Ecto neural progenitor cell (in vitro differentiated cells): ENCODE measurements at places on chromosomes 16 and 17.

DNA sequence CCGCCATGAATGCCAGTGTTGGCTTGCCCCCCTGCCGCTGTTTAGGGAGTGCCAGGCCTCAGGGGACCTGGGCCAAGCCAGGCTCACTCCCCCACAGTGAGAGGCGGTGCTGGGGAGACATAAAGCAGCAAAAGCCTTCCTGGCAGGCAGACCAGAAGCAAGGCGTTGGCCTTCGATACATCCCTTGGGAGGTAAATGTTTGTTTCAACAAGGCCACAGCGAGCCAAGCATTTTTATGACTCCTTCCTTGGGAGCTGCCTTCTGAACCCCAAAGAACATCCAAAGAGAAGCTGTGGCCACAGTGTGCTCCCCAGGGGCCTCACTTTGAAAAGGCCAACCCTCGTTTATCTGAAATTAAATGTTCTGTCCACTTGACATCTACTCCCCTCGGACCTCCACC is 119.7 kb upstream of the CIBAR2 start:
- no peak for DNase-seq

GRCh38 chr16:71894229-71894920 is 956 bp upstream of the IST1 start:
- DNase-seq = peak; percentile 71

DNA sequence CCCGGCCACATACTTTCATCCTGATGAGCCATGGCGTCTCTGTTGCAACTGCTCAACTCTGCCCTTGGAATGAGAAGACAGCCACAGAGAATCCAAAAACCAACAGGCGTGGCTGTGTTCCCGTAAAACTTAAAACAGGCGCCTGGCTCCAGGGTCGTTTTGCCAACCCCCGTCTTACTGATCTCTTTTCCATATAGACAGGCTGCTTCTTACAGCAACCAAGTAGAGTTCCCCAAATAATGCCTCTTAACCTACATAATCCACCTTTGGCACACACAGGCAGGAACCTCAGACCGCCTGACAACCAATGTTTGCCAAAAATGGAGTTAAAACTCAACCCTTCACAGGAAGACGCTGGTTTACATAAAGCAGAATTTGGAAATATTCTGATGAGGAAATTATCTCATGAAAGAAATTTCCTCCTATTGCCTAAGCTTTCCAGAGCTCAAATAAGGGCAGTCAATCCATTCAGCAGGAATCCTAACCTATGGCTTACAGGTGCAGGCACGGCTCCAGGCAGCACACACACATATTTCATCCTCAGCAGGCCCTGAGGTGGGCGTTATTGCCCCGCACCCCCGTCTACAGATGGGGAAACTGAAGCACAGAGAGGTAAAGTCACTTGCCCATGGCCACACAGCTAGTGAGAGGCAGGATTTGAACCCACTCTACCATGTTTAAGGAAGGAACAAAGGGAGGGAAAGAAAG is 35.8 kb downstream of the LITAF start:
- DNase-seq = no peak

GRCh38 chr17:31308372-31309334 is 5.2 kb downstream of the EVI2B start:
- no peak for DNase-seq

DNA sequence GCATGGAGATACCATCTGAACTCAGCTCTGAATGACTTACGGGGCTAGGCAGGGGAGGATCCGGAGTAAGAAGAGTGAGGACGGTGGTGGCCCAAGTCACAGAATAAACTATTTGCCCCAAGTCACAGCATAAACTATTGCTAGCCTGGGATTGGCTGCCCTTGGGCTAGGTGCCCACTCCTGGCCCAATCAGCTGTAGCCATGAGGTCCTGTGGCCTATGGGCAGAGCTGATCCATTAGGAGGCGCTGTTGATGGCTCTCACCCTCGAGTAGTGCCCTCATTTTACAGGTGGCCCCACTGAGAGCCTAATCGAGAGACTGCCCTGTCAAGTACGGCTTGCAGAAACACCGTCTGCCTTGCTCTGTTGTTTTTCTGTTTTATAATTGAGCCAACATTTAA is 62.3 kb upstream of the ZNF423 start:
- DNase-seq = no peak

DNA sequence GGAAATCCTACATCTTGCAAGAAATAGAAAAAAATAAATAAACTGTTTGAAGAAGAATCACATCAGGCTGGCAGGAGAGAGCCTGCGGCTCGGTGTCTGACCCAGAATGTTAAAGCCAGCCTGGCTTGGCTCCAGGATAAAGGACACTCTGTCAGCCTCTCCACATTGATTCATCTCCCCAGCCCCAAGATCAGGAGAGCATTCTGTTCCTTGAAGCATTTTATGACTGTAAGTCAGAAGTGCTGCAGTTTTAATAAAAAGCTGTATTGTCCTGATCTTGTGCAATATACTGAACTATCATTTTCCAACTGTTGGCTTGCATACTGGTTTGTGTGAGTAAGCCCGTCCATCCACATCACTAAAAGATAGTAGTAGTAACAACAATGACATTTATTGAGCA is 426.6 kb downstream of the HAPSTR1 start:
- DNase-seq = no peak

DNA sequence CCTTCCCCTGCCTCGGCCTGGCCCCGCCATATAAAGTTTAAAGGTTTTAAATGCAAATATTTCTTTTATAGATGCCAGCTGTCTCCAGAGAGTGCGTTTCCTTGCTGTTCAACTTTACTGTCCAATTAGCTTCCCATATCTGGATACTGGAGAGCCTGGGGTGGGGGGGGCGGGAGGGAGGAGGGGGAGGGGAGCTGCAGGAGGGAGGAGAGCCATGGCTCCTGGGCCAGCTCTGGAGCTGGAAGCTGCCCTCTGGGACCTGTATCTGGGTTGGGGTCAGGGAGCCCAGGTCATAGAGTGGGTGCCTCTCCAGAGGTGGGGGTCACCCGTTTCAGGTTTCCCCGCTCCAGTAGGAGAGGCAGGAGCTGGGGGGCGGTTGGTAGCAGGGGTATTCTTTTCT is 6.2 kb upstream of the GSE1 start:
- no peak for DNase-seq

DNA sequence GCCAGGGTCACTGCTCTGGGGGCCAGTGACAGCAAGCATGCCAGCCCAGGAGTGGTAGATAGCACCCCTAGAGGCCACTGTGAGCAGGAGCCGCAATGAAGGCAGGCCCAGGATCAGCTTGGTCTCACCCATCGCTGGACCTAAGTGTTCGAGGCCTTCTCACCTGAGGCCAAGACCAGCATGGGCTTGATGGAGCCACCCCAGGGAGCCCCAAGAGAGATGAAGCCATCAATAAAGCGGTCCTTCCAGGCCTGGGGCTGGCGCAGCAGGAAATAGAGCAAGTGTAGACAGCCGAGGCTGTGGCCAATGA is 1.8 kb downstream of the LCAT start:
- DNase-seq = peak; percentile 72

DNA sequence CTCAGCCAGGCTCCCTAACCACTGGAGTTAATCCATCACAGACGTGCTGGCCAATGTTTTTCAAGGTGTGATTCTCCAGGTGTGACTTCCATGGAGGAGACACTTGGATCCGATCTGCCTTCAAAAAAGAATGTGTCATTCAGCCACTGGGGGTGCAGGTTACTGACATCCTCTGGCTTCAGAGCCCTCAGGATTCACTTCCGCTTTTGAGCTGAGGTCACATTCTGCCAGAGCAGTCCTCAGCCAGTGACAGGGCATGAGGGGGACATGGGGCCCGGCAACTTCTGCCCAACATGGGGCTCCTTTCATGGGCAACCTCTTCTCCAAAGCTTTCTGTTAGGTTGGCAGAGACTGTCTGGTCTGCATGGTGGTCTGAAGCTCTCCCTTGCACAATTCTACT is 81.4 kb downstream of the GRIN2A start:
- DNase-seq = no peak

DNA sequence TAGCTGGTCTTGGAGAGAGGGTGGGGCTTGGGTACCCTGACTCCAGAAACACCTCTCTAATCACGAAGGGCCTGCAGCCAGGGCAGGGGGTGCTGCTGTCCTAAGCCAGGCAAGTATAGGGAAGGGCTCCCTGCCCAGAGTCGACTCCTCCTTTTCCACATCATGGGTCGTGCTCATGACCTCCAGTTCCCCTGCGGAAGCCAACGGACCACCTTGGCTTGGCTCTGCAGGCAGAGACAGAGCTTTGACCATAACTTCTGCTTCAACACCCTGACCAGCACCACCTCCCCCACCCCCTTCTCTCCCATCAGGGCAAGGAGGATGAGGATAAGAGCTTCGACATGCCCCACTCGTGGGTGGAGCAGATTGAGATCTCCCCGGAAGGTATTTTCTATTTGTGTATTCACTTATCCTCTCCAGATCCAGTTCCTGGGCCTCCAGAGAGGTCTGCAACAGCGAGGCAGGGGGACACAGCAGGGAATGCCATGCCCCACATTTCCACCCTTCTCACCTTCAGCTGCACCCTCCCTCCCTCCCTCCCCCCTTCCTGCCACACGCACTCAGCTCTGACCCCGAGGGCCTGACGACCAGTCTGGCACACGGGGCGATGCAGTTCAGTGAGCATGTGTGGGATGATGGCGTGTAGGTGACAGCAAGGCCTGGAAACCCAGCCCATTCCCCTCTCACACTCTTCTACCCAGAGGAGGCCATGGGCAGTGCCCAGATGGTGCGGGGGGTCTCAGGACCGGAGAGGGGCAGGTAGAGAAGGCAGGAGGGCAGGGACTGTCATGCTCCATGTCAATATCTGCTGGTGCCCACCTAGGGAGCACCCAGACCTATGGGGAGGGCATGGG is 14.0 kb upstream of the KATNB1 start:
- DNase-seq = no peak

DNA sequence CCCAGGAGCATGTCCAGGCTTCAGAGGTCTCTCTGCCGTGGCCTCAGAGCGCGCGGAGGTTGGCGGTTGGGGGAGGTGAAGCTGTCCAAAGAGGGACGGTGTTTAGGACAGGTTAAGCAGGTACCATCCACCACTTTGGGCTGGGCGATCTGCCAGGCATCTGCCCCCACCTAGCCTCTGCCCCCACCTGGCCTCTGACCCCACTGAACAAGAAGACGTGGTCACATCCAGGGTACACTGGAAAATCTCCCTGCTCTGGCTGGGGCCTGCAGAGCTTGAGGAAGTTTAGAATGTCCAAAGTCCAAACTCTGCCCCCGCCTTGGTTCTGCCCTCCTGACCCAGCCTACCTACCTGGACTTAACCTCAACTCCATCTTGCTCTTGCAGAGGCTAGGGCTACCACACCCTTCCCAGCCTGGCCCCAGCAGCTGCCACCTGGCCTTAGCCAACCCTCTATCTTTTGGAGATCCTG is 1.6 kb downstream of the ITGA3 start:
- no peak for DNase-seq

GRCh38 chr17:58996968-58997367 is 109.7 kb downstream of the TRIM37 start:
- DNase-seq = no peak

GRCh38 chr16:2942045-2942444 is 22.0 kb upstream of the KREMEN2 start:
- no peak for DNase-seq

- DNase-seq = no peak
Observed at GRCh38 chr16:78177987-78178386, 78.5 kb downstream of the WWOX start.

GRCh38 chr16:31382485-31383161 is 10.5 kb upstream of the ITGAD start:
- peak; percentile 83 for DNase-seq

DNA sequence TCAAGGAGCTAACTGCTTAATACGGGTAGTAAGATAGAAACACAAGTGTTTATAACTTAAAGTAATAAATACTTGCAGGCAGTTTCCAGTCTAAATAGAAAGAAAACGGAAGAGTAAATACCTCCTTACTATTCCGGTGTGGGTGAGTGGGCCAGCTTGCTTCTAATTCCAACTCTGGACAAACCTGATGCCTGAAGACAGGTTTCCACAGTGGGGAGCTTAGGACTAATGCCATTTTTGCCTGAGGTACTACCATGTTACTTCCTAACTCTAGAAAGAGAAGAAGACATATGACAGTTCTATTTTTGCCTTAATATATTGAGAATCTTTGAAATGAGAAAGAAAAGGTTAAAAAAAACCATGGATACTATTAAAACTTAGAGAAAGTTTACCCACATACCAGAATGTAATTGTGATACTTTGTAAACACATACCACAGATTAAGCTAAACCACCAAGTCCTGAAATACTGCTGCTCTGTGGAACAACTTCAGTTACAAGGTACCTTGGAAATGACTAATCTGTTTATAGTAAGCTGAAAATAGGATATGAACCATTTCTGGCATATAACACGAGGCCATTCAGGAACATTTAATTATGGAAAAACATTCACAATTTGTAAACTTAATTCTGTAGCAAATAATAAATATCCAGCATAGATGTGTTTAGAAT is 70.2 kb downstream of the ZZEF1 start:
- no peak for DNase-seq
